ENCODE measurements at places on chromosomes 13 and 19.
A peak's percentile ranks its signal among the peaks of the same experiment; 100 is the strongest.

GRCh38 chr19:48379058-48379457, 12.3 kb downstream of the KDELR1 start:
- DNase-seq: no peak

- peak; percentile 49 for DNase-seq
Measured at GRCh38 chr13:105291987-105292386, 1243.5 kb downstream of the EFNB2 start.

DNA sequence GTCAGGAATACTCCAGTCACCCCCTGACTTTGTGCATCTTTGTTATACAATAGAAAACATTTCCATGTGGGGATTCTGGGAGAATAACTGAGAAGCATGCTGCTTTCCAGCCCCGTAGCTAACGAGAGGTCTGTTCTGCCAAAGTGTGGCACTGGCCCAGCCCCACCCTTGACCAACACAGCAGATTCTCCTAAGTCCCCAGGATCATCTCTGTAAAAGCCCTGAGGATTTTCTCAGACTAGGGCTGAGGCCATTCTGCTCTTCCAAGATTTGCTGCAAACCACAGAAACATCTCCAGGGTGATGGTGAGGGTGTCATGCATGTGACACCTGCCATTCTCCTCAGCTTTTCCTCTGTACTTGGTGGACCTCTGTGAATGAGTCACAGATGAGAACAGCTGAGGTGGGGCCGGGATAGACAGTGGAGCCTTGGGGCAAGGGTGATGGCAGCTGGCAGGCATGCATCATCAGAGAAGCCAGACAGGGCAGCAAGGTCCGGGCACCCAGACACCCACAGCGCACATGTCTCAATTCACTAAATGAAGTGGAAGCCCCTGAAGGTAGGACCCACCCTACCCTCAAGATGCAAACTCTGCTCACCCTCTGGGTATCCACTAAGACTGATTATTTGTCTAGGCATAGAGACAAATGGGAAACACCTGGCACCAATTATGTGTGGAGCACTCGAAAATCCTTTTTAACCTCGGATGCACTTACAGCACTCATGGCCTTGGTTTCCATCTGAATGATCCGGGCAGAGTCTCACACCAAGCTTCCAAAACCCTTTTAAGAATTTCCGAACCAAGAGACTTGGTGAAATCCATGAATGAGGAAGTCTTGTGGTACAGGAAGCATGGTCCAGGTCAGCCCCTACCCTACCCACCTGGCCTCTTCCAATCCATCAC, 20.1 kb upstream of the DOCK9 start:
- no peak for DNase-seq

DNA sequence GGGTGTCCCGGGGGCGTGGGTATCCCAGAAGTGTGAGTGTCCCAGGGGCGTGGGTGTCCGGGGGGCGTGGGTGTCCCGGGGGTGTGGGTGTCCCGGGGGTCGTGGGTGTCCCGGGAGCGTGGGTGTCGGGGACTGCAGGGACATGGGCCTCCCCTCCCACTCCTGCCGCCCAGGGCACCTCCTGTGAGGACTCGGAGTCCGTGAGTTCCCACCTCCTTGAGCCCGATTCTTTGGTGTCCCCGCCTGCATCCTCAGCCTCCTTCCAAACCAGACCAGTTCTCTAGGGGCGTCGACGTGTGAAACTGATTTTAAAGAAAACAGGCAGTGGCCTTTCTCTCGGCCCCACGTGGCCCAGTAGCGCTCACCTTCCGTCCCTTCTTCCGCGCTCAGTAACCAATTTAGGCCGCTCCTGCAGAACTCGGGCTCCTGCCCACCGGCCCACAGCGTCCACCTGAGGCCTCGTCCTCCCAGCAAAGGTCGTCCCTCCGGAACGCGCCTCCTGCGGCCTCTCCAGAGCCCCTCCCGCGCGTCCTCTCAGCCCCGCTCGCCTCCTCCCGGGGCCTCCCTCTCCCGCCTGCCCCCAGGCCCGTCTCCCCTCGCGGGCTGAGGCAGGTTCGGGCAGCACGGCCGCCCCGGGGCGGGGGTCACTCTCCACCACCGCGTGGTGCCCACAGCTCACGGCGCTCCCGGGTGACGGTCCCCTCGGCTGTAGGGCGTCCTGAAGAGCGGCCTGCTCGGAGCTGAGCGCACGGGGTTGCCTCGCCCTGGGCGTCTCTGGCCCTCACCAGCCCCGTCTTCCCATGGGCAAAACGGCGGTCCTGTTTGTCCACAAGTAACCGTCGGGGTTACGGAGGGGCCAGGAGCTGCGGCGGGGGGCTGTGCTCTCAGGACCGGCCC, 3.8 kb downstream of the F7 start:
- no peak for DNase-seq

- no peak for DNase-seq
Measured at GRCh38 chr19:20513189-20513904, 52.2 kb downstream of the ZNF737 start.

- DNase-seq: no peak
Measured at GRCh38 chr13:36261976-36262375, 35.6 kb downstream of the CCDC169 start.

DNA sequence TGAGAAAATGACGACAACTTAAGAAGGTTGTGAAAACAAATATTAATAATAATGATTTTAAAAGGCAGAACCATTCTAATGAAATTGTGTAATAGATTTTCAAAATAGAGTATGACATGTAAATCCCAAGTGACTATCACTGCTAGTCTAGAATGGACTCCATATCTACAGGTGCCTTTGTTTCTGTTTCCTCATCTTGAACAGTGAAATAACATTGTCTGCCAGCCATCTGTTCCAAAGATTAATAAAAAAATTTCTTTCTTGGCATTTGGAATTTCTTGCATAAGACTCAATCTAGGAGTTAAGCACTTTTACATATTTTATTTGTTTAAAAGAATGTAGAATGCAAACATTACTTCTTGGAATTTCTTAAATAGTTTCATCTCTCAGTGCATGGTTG, 520.1 kb upstream of the ARGLU1 start:
- DNase-seq: no peak

GRCh38 chr19:40006273-40006691, 9.4 kb downstream of the ZNF546 start:
- no peak for DNase-seq

DNA sequence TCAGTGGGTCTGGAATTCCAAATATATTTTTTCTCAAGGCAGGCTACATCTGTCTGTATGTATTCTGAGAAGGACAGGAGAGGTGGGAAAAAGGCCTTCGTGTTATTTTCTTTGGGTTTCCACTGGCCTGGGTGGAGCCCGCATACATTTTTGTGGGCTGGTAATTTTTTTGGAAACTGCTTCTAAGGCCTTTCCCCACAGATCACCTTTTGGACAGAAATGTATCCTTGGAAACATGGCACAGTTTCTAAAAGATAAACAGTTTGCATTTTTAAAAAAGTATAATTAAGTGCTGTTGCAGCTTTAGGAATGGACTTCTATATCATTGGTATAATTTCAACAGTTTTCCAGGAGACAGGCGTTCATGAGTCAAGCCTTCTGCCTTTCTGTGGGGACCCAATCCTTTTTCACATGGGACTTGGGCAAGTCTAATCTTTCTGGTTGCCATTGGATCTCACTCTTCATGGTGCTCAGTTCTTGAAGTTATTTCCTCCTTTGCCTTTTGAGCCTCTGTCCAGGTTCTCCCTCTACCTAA, 8.9 kb downstream of the RFX2 start:
- no peak for DNase-seq

- DNase-seq: no peak
Measured at GRCh38 chr19:4429771-4430171, 27.3 kb downstream of the CHAF1A start.

DNA sequence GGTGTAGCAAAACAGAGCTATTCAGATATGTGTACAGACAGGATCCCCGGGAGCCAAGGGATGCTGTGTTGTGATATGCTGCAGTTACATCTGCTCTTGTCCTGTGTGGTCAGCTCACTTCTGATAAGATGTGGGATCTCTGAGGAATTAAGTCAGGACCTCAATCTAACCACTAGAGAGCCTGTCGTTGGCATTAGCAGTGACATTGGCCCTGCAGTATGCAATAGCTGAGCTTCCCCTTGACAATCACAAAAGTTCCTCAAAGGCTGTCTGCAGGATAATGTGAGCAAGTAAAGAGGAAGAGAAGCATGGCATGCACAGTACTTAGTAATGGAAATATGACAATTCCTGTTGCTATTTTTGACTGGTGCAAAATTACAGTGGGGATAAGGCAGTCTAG, 203.4 kb upstream of the MIR17HG start:
- DNase-seq: peak; percentile 84

GRCh38 chr13:86569119-86569518, 769.9 kb upstream of the SLITRK6 start:
- no peak for DNase-seq

- DNase-seq: no peak
Measured at GRCh38 chr13:91111476-91112200, 235.8 kb upstream of the MIR17HG start.

GRCh38 chr13:51806566-51806965, 2.6 kb upstream of the DHRS12 start:
- DNase-seq: peak; percentile 17

DNA sequence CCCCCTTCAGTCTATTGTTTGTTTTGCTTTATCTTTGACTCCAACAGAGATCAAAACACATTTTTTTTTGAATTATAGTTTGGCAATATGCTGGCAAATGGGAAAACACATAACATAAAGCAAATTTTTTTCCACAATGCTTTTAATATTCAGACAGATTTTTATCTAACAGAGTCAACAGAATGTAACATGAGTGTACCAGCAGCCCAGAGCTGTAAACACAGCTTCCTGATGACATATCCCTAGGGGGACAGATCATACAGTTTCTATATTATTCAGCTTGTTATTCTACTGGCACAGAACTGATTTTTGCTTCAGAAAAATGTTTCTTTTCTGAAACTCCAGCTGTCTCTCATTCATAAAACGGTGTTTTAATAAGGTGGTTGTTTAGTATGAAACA, 168.8 kb downstream of the OLFM4 start:
- DNase-seq: no peak

GRCh38 chr13:50730496-50731351, 112.8 kb downstream of the DLEU7 start:
- DNase-seq: no peak

DNA sequence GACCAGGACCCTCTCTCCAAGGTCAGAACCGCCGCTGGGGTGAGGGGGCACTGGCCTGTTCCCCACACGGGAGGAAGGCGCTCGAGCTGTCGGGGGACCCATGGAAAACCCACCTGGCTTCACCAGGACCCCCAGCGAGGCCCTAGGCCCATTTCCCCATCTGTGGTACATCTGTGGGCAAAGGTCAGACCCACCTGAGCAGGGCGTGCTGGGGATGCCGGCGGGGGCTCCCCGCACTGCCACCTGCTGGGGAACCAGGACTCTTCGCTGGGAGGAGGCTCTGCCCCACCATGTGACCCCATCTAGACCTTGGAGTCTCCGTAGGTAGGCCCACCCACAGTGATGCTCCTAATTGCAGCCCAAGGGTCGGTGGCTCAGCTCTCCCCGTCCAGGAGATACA, 511 bp downstream of the WDR88 start:
- DNase-seq: no peak

GRCh38 chr19:58381460-58382212, 806 bp upstream of the ZNF837 start:
- no peak for DNase-seq

GRCh38 chr19:18713550-18714117, 30.2 kb downstream of the CRTC1 start:
- DNase-seq: no peak

Data from Kasumi-1 (cell line).